ENCODE measurements at places on chromosomes 1 and 21.
A peak's percentile ranks its signal among the peaks of the same experiment; 100 is the strongest.

- no peak for DNase-seq
Measured at GRCh38 chr1:162222014-162222413, 152.5 kb downstream of the NOS1AP start.

- DNase-seq: no peak
Measured at GRCh38 chr1:190098756-190099155, 378.9 kb downstream of the BRINP3 start.

DNA sequence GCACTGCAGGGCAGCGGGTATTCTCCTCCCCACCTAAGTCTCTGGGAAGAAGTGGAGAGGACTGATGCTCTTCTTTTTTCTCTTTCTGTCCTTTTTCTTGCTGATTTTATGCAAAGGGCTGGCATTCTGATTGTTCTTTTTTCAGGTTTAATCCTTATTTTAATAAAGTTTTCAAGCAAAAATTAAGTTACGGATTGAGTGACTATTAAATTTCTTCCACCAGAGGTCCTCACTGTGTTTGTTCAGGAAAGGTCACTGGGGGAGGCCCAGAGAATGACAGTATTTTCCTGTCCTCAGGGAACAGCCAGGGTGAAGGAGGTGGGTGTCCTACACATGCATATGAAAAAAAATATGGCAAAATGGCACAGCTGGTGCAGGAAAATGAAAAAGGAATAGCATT is 4.4 kb upstream of the ELF3 start:
- DNase-seq: peak; percentile 28

GRCh38 chr1:79161077-79161476 is 154.5 kb upstream of the ADGRL4 start:
- DNase-seq: no peak

GRCh38 chr21:43585514-43585913 is 73.8 kb downstream of the HSF2BP start:
- no peak for DNase-seq

DNA sequence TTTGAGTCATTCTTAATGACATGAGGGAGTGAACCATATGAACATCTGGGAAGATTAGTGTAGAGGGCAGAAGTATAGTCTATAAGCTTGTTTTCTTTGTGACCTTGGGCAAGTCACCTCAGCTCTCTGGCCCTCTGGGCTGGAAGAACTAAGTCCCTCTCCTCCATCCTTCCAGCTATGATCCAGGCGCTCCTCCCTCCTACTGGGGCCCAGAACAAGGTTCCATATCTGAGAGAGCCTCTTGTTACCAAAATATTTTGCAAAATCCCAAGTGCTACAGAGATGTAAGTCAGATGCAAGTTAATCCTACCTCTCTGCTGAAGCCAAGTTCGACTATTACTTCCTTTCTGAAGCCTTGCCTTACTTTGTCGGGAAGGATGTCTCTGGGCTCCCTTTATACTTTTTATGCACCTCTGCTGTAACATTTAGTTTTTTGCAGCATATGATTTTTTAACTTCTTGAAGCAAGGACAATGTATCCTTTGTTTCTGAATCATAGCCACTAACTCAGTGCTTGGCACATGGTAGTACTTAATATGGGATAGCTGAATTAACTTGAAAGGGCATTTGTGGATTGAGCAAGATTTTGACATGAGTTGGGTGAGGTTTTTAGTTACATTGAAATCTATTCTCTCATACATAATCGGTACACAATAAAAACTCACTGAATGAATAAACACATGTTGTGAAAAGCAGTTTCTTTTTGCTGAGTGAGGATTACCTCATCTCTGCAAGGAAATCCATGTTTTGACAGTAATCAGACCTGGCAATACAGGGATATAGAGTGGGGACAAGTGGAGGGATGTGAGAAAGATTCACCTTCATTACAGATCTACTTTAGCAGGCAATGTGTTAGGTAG is 54.7 kb upstream of the BEND5 start:
- no peak for DNase-seq

GRCh38 chr21:41482301-41482700 is 25.7 kb downstream of the TMPRSS2 start:
- no peak for DNase-seq

- no peak for DNase-seq
Measured at GRCh38 chr1:58401991-58402390, 144.5 kb downstream of the OMA1 start.

DNA sequence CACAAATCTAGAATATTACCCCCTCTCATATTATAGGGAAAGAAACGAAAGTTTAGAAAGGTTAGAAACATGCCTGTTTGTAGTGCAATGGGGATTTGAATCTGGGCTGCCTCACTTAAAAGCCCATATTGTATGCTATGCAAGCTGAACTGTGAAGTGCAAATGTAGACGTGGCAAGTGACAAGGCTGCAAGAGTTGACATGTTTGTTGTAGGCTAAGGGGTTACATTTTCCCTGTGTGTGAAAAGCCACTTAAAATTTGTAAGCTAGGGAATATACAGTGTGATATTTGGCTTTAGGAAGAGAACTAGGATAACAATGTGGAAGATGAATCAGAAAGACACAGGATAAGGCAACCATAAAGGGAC is 29.0 kb downstream of the WDR26 start:
- no peak for DNase-seq

GRCh38 chr1:153679337-153680119 is 1.0 kb downstream of the NPR1 start:
- DNase-seq: peak; percentile 54

DNA sequence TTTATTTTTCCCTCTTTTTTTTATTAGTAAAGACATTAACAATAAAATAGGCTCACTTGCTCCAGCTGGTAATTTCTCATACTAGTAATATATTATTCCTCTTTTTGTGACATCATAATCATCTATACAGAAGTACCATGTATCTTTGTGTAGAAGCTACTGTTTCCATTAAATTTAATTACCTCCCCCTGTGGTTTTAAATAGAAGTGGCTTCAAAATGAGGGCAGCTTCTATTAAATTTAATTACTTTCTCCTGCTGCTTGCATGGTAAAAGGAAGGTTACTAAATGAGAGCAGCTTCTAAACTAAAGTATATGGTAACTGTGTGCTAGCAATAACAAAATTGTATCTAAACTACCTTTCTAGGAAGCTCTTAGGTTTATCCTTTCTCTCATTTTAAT is 94.0 kb downstream of the DPYD start:
- no peak for DNase-seq

DNA sequence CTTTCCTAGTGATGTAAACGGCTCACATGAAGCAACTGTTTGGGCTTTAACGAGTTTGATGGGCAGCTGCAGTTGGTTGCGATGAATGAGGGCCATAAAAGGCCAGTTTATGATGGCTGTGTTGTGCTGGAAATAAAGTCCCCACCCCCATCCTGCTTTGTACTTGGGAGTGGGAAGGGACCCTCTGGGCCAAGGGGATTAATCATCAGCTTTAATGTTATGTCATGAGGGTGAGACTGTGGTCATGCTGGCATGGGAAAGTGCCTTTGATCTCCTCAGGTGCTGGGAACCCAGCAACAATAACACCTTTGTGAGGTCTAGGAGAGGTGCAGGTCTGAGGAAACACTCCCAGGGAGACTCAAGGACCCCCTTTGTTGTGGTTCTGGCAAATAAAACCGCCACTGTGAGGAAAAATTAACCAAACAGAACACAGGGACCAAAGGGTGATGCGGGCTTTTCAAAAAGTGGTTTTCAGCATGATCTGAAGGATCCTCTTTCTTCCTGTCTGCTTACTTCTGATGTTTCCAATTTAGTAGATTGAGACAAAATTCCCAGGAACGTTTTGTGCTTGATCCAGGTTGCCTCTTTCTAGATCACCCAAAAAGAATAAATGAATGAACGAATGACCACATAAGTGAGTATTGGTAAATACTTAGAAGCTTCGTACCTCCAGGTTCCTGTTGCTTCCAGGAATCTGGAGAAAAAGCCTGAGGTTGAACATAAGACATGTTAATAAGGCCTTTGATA is 257.8 kb upstream of the HOOK1 start:
- no peak for DNase-seq

DNA sequence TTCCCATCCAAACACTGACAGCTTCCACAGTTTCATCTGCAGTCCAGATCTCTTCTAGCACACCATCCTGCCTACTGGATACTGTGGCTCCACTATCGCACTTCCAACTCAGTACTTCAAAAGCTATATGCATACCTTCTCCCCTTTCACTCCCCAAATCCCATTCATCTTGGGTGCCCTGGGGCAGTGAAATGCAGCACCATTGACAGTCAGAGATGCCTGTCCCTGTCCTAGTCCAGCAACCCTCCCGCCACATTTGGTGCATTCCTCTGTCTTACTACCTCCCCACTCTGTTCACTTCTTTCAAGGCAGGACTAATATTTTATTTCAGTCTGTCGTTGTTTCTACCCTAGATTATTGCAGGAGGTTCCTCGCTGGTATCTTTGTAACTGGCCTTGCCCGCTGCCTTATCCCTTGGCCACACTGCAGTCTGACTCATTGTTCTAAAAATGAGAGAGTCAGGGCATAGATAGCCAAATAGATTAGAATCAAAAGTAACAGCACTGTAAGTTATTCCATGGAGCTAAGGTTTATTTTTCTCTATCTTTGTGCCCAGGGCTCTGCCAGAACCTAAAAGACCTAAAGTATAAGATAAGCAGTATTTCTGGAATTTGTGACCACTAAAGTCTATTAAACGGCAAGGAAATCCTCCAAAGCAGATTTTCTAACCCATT is 96.7 kb downstream of the ESRRG start:
- peak; percentile 83 for DNase-seq

GRCh38 chr1:207713529-207713928 is 38.3 kb upstream of the CD46 start:
- no peak for DNase-seq

GRCh38 chr1:58874757-58875755 is 91.2 kb upstream of the JUN start:
- DNase-seq: peak; percentile 58

DNA sequence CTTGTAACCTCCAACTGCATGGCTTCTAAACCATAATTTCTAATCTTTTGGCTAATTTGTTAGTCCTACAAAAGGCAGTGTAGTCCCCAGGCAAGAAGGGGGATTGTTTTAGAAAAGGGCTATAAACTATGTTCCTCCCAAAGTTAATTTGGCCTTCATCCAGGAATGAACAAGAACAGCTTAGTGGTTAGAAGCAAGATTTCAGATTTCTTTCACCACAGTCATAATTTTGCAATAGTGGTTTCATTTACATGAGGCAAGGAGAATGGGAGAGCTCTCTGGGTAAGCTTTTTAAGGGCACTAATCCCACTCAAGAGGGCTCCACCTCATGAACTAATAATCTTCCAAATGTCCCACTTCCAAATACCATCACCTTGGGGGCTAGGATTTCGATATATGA is 1353.9 kb downstream of the NCAM2 start:
- DNase-seq: no peak

DNA sequence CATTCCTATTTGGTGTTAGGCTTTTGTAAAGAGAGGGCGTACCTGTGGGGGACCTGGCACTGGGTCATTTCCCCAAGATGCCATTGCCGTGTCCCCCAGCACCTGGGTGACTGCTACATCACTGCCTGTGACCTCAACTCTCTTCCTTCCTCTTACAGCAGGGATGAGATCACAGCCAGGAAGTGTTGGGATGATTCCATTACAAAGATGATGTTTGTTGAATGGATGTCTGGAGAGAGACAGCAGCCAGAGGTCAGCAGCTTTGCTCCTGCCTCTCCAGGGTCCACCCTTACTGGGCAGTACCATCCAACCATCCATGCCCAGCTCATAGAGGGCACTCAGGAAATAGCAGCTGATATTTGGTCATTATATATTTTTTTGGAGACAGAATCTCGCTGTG is 35.1 kb downstream of the TMEM51 start:
- no peak for DNase-seq

DNA sequence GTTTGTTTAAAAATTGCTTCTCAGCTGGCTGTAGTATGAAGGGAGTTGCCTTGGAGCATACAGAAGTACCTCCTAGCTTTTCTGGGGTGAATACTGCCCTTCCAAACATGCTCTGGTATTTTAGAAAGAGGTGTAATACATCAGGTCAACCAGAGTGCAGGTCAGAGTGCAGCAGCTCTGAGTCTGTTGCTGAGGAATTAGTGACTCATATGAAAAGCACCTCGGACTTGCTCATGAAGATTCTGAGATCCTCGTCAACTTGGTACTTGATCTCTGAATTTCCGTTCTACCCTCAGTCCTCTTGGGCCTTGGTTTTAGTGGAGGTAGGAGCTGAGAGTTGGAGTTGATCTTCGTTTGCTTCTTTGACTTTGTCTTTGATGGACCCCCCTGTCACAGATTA is 67.3 kb downstream of the NOS1AP start:
- DNase-seq: peak; percentile 20

DNA sequence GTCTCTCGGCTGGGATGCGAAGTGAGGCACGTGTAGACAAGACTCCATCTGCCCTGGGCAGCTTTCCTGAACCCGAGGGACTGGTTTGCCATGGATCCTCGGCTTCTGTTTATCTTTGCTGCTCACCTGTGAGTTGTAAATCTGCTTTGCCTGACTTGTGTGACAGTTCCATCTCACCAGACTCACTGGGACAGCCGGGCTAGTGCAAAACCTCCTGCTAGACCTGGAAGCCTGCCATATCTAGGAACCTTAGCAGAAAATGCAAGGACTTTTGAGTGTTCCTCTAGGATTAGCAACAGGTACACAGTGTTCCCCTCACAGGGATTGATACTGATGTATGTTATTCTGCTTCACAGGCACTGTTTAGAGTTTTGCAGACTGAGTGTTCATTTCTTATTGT is 218.6 kb downstream of the URB2 start:
- DNase-seq: peak; percentile 85

Measured in ELF-1 (cell line).